ENCODE measurements at places on chromosomes 1 and 21.

DNA sequence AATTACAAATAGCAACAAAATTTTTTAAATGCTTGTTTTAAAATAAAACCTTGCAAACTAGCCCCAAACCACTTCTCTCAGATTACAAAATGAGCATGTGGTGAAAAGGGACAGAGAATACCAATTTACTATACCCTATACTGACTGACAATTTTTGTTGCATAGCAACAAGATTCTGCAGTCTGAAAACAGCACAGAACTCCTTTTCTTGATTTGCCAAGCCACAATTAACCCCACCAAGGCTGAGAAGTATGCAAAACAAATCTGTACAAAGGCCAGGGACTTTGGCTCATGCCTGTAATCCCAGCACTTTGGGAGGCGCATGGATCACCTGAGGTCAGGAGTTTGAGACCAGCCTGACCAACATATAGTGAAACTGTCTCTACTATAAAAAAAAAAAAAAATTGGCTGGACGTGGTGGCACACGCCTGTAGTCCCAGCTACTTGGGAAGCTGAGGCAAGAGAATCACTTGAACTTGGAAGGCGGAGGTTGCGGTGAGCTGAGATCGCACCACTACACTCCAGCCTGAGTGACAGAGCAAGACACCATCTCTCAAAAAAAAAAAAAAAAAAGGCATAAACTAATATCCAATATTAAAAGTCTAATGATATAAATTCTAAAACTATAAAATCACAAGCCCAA, 21.8 kb downstream of the ENAH start:
- DNase-seq, result no peak

DNA sequence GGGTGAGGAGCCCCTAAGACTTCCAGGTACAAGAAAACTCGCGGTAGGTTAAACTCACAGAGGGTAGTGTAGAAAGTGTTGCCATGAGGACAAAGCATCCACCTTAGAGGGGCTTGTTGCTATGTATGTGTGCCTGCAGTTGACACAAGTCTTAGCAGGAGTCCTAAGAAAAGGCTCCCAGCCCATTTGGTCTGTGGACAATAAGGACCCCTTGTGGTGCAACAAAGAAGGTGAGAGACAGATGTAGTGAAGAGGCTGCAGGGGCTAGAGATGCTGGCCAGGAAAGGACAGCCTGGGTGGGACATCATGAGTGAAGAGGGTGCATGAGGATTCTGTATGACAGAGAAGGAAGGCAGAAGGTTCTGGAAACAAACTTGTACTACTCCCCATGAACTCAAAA, 36.3 kb upstream of the IL10 start:
- DNase-seq, result peak; percentile 48

DNA sequence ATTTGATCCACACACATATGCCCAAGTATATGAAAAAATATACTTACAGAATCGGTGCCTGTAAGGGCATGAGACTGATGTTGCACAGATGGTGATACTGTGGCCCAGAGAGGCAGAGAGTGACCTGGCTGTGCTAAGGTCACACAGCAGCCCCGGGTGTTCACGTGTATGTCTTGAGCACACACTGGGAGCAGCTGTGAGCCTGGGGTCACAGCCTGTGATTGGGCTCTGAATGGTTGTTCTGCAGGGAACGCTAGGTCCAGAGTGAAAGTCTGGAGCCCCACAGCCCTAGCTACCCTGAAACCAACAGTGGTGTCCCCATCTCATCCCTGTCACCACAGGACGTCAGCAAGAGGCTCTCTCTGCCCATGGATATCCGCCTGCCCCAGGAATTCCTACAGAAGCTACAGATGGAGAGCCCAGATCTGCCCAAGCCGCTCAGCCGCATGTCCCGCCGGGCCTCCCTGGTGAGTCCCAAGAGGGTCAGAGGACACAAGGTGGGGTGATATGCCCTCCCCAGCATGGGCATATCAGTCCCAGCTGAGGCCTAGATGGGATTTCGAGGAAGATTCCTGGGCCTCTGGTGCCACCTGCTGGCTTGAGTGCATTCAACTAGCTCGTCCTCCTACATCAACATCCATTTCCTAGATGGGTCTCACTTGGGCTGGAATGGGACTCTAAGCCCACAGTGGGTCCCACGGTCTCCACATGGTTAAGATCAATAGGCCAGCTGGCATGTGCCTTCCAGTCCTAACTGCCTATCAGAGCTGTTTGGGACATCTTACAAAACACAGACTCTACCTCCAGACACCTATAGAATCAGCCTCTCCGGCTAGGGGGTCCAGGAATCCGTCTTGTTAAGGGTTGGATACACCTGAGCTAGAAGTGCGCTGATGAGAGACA, 19.7 kb downstream of the CDK18 start:
- peak; percentile 83 for DNase-seq

DNA sequence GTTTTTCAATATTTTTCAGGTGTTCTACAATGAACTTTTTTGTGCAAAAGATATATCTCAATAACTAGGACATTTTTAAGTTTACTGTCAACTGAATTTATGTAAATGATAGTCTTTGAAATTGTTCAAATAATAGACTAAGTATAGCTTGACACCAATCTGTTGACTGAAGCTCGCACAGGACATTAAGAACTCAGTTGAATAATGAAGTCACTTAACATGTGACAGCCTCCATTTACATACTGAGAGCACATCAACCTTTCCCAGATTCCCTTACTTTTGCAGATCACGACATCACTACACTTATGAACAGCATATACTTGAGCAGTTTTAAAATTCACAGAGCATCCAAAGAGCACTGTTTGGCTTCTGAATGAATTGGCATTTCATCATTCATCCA, 268.2 kb downstream of the LRRC7 start:
- DNase-seq, result no peak

GRCh38 chr21:46295177-46295770, 9.1 kb downstream of the YBEY start:
- no peak for DNase-seq

DNA sequence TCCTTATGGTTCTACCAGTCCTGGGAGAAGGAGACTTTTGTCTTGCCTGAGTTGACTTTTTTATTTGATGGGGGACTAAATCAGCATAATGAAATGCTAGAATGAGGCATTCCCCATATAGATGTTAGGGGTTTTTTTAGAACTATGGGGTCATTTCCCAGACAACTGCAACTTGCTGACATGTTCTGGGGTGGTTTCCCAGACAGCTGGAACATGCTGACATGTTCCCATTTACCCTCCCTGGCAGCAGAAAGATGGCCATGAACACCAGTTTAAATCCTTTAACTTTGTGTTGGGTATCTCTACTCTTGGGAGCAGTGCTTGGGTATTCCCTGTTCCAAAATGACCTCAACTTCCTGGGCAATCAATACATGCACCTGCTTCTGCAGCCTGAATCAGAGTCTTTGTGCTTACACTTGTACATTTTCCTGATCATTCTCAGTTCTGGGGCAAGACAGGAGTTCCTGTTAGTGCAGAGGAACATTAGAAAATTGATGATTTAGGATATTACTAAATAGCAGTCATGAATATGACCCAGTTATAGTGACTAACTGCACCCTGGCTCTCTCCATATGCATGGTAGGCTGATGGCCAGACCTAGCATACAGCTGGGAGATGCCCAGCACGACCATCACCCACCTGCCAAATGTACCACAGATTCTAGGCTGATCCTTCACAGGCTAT, 75.4 kb upstream of the CD5L start:
- DNase-seq, result no peak

DNA sequence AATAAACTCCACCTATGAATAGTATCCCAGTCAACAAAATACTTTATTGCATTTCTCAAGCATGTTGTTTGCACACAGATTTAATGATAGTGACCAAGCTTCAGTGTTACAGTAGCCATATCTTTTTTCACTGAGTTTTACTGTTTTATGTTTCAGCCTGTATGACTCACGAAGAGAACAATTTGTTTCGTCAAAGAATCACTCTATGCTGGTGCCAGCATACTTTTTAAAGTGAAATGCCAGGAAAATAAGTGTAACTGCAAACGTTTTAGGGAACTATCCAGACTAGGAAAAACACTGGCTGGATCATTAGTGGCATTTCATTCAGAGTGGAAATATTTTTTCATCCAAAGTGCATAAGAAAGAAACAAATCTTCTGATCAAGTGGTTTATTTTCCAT, 210.8 kb downstream of the COL11A1 start:
- DNase-seq, result no peak

- no peak for DNase-seq
Measured at GRCh38 chr21:16407403-16408240, 677.8 kb downstream of the USP25 start.

DNA sequence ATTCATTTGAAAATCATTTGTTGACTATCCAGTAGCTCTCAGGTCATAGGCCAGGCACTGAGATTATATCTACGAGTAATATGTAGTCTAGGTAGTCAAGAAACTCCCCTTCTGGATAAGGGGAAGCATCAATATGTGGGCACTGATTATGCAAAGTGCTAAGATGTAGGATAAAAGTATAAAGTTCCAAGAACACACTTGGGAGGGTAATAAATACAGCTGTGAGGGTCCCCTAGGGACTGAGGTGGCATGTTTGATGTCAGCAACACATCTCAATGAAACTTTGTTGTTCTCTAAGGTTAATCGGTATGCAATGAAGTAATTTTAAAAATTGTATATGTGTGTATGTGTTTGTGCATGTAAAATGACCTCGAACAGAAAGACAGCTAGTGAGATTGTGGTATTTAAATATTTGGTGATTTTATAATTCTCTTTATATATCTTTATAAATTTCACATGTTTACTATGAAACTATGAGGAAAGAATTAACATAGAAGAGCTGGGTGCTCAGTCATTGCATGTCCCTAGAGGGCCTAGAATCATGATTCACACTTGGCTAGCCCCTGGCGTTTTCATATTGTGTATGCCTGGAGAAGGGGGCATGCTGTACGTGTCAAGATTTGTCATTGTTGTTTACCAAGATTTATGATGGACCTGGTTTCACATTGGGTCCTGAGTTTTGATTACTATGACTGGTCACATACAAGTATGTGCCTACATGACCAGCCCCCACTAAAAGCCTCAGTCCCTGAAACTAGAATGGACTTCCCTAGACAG, 140.1 kb upstream of the DUSP10 start:
- DNase-seq, result no peak

- no peak for DNase-seq
Measured at GRCh38 chr21:42343963-42344510, 6.8 kb downstream of the TFF2 start.

GRCh38 chr1:67827688-67828087, 5.6 kb downstream of the GNG12 start:
- no peak for DNase-seq

DNA sequence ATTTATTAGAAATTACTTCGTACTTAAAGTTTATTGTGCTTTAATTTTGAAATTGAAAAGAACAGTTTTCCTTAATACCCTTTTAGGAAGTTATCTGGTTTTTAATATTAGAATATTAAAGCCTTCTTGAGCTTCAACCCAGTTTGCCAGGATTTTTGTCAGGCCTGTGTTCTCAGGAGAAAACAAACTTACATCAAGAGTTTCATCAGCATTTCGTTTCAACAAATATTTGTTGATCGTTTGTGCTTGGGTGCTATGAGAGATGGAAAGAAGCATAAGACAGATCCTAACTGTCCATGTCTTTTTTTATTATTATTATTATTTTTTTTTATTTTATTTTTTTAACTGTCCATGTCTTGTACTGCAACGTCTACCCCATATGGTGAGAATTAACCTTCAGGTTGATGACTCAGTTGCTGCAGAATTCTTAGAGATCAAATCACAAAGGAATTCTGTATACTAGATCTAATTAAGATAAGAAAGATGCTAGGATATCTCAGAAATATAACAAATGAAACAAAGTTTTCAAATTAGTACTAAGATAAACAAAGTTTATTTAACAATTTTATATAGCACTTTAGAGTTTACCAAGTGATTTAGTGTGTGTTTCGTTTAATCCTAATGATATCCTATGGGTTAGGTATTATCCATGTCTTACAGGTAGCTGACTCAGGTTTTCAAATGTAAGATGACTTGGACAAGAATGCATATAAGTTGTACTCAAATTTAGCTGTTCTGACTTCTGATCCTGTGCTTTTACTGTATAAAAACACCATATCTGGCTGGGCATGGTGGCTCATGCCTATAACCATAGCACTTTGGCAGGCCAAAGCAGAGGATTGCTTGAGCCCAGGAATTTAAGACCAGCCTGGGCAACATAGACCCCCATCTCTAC, 14.3 kb downstream of the FBXO28 start:
- no peak for DNase-seq

- no peak for DNase-seq
Measured at GRCh38 chr1:151860504-151861187, 7.1 kb upstream of the THEM5 start.

DNA sequence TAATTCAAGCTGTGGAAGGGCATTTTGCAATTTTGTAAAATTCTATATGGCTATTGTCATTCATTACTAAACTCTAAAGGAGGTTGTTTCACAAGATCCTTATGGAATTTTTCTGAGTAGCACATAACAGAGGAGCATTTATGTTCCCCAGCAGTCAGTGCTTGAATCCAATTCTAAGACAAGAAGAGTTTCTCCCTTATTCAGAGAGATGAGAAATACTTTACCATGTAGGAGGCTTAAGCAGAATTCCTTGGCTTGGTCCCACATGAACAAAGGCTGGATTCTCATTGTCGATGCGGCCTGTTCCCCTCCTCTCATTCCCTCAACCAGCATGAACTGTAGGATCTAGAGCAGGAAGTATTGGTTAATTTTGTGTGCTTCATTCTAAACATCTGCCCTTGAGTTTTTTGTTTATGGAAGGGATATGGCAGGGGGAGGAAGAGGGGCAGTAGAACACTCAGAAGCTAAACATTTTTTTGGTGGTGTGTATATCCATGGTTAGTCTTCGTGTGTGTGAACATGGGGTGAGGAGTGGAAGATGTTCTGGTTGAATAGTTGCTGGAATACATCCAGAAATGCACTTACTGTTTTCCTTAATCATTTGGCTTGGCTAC, 74.3 kb downstream of the LAMC1 start:
- DNase-seq, result no peak

DNA sequence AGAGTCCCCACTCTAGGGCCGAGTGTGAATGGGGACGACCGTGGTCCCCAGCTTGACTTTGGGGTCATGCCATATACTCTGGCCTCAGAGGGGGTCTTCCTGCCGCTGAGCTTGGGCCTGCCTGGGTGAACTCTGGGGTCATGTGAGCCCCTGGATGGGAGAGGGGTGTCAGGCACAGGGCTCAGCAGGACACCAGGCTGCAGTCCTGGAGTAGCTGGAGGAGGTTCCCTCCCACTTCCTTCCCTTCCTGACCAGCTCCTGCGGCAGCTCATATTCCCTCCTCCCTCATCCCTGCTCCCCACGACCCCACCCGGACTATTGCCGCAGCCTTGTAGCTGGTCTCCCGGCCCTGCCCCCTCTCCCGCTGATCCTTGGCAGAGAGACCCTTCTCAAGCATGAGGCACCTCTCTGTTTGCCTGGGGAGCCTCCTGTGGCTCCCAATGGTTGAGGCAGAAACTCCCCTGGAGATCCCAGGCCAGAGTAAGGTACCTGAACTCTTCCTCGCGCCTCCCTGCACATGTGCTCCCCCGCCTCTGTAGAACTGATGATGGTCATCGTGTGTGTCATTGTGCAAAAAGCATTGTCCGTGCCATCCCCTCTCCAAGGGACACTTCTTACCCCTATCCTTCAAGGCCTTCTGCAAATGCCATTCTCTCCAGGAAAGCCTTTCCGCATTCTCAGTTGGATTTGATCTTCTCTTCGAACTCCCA, 1.8 kb downstream of the TNFRSF1B start:
- DNase-seq, result no peak

Measured in activated CD4-positive, alpha-beta T cell treated with anti-CD3 and anti-CD28 coated beads, Interleukin-2, amount 50 U/mL, for 48 hours (primary cell).